ENCODE measurements at places on chromosomes 13 and 19. TPM values are rescaled to one million over a fixed set of nuclear protein-coding genes. Genes with fewer than 3 reads are reported as not detected.

DNA sequence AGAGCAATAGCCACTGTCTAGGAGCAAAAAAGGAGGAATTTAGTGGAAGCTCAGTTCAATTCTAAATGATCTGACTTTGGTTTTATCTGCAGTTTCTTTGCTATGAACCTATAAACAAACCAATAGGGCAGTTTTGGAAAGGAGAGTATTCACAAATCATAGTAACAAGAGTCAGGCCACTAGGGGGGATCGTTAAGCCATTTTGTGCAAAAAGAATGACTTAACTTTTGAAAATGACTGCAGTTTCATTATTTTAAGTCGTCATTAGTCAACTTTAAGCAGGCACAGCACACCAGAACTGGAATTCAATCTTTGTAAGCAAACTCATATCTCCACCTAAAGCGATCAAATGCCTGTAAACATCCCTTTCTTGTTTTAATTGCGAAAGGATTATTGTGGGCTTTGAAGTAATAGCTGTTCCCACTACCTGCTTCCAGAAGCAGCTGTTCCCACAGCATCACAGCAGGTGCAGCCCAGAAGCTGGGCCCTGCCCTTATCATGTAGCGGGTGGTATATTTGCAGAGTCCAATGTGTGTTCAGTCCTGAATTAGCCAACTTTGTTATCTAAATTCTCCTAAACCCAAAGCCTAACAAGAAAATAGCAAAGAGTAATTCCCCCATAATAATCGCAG lies 51.5 kb downstream of the SOX21 start:
- DNase-seq = peak; percentile 39

DNA sequence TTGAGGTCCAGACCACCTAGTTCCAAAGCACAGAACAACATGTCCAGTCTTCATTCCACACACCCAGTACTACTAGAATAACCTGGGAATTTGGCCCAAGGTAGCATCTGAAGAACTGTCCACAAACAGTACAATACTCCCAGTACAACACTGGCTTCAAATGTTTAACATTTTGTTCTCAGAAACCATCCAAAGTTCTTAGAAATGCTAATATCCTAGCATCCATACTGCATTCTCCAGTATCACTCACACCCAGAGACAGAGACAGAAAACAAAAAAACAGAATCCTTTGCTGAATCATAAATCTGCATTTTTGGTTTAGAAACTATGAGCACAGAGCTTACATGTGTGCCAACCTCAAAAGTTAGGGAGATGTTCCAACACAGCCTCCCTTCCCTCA lies 490.8 kb downstream of the FOXO1 start:
- DNase-seq = no peak

GRCh38 chr13:50129081-50129705 lies 113.9 kb downstream of the KCNRG start:
- no peak for DNase-seq

GRCh38 chr19:52660981-52661380 lies 22.8 kb upstream of the ZNF83 start:
- peak; percentile 39 for DNase-seq

The DKKL1 gene
- total RNA-seq = 0.32 TPM

- DNase-seq = no peak
Observed at GRCh38 chr13:25588336-25589060, 216.7 kb downstream of the ATP8A2 start.

The CAMSAP3 gene
- total RNA-seq = not detected

- no peak for DNase-seq
Observed at GRCh38 chr13:94335761-94336526, 143.5 kb downstream of the DCT start.

DNA sequence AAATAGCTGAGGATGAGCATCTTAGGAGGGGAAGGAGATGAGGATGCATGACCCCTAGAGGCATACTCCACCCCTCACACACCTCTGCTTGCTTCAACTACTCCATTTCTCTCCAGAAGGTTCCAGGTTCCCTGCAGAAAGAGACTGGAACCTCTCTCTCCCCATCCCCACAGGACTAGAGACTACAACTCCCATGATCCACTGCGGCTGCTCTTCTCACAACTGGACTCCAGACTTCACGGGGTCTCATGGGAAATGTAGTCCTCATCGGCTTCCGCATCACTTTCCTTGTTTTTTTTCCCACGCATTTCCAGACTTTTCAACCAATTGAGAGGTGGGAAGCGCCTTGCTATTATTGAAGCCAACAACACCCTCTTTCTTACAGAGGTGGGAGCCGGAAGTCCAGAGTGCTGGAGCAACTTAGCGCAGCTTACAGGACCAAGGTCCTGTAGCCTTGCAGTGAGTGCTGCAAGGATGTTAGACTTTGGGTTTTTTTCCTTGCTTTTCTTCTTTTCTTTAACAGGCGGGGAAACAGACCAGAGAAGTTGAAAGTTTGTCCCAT lies 13.9 kb upstream of the CACNG6 start:
- peak; percentile 90 for DNase-seq

GRCh38 chr13:25237083-25237482 lies 50.2 kb downstream of the MTMR6 start:
- DNase-seq = no peak

The FGF21 gene
- total RNA-seq = not detected

- no peak for DNase-seq
Observed at GRCh38 chr13:33026489-33027152, 10.4 kb downstream of the KL start.

Measured in fibroblast of villous mesenchyme (primary cell).